NCI-H1048 (cell line): ENCODE measurements at places on chromosomes 4 and X.
A peak's percentile ranks its signal among the peaks of the same experiment; 100 is the strongest.

GRCh38 chrX:20388594-20388993 lies 121.9 kb upstream of the RPS6KA3 start:
- no peak for DNase-seq

GRCh38 chrX:39018541-39018940 lies 217.3 kb downstream of the MID1IP1 start:
- no peak for DNase-seq

DNA sequence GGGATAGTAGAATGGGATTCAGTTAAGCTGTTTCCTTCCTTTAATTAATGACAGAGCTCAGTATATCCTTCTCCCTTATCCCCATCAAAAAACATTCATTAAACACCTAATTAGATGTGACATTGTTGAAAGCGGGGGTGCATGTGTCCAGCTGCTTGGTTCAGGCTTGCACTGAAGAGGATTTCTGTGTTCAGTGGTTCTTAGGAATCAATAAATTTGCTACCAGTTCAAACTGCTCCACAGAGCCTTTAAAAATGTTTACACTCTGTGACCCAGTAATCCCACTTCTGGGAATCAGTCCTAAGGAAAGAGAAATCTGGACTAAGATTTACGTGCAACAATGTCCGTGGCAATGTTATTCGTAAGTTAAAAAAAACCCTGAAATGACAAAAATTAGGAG lies 7.2 kb upstream of the TMEM255A start:
- no peak for DNase-seq

DNA sequence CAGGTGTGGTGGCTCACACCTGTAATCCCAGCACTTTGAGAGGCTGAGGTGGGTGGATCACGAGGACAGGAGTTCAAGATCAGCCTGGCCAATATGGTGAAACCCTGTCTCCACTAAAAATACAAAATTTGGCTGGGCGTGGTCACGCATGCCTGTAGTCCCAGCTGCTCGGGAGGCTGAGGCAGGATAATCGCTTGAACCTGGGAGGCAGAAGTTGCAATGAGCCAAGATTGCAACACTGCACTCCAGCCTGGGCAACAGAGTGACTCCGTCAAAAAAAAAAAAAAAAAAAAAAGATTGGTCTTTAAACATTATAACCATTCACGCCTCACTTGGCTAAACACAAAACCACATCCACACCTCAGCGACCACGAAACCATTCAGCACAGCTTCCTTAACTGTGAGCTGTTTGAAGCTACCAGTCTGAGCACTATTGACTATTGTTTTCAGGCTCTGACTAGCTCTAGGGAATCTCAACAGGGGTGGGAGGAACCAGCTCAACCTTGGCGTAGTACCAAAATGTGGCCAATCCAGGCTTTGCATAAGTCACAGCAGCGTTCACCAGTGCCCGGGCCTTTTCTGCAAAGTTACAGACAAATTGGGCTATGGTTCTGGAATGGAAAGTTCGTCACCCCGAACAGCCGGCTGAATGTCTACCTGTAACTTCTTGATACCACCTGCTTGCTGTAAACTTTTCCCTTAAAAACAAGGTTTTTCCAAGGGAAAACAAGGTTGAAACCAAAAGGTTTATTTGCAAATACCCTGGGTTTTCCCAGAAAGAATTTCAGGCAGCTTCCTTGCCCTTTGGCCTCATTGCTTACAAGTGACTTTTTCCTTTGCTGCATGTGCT lies 73.6 kb upstream of the DHX15 start:
- peak; percentile 78 for DNase-seq

DNA sequence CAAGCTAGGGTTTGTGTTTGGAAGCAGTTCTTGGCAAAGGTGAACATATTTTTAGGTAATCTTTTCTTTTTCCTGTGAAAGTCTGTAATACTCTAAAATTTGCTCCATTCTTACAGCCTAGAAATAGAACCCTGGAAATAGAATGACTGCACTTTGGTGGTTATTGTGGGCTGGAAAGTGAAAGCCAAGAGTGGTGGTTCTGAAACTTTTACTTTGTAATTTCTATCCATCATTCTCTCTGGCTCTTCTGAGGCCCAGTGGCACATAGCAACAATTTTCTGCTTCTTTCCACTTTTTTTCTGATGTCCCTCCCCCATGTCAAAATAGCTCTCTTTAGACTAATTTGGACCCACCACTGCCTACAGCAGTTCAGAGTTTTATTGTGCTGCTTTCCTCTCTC lies 300.4 kb upstream of the RPS6KA3 start:
- no peak for DNase-seq

DNA sequence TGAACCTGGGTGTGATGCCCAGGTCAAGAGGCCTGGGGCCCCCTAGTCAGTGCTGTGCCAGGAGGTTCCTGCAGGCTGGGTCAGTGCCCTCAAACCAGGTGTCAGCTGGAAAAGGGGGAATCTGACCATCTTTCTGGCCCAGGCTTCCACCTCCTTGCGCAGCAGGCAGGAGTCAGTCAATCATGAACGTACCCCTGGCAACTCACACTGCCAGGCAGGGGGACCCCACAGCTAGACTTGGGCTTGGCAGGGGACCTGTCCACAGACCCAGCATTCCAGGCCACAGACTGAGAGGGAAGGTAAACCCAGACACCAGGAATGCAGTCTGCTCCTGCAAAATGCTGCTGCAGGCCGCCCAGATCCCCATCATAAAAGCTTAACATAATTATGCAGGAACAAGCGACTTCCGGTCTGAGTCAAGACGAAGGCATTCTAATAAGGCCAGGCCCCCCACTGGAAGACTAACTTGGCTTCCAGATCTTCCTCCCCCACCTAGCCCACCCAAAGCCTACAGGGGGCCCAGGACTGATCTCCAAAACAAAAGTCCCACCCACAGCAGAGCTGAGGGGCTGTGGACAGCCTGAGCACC lies 156.3 kb downstream of the BCOR start:
- no peak for DNase-seq

- no peak for DNase-seq
These were observed 1534.0 kb downstream of the PCDH7 start for GRCh38 chr4:32254216-32254615.

DNA sequence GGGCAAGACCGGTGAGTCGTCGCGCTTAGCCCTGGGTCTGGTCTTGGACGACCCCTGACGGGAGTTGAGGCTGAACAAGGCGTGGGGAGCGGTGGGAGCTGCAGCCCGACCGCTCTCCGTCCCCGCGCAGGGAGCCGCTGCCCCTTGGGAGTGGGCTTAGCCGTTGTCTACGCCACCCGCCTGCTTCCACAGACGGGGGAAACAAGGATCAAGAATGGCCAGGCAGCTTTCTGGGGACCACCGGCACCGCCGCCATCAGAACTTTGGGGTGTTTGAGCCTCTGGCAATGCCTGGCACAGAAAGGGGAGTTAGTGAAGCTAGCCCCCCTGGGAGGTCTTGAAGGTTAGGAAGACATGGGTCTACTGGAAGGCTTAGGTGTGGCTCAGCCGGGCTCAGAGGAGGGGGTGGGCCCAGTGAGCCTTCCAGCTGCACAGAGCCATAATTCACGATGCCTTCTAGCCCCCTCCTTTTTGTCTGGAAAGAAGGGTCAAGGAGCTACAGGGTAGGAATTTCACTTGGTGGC lies 583 bp downstream of the RASL11B start:
- DNase-seq: no peak
